ENCODE measurements at places on chromosomes 6 and 20. TPM values are rescaled to one million over a fixed set of nuclear protein-coding genes. Genes with fewer than 3 reads are reported as not detected.

DNA sequence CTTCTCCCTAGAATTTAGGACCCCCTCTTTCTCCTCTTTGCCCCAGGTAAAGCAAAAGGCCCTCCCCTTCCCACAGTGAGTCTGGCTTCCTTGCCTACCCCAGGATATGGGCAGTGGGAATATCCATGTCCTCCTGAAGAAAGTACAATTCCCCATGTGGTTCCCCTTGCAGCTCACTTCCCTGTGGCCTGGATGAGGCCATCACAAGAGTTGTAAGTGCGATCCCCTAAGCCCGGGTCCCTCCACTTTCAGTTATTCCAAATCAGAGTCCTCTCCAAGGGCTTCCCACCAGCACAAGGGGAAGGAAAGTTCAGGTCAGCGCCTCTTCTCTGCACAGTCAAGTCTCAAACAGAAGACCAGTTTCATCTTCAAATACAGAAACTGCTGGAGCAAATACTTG lies 10.2 kb upstream of the PTPN1 start:
- no peaks in the 10 kb centered on the region for H3K27me3 ChIP-seq
- H3K4me3 ChIP-seq = no peak overlapping the region
- H3K36me3 ChIP-seq = no peaks in the 10 kb centered on the region
- no peak for DNase-seq
- H3K27ac ChIP-seq = no peak overlapping the region

DNA sequence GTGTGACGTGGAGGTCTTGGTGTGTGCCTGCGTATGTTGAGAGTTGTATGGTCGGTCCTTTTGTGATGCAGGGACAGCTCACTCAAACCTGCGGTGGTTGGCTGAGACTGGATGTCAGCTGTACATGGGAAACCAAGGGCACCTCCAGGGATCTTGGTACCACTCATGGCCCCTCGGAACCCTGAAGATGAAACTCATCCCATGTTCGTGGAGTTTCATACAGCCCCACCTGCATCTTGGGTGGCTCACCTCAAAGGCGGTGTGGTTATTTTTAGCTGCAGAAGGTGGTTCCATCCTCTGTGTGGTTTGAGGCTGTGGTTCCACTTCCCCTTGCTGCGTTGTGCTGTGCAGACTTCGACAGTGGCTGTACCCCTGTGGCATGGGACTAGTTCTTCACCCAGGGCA lies 52.6 kb upstream of the SLC22A1 start:
- peaks cover 77% of the 10 kb centered on the region for H3K36me3 ChIP-seq
- H3K4me3 ChIP-seq = no peak overlapping the region
- no peak for DNase-seq
- no peaks in the 10 kb centered on the region for H3K27me3 ChIP-seq
- H3K27ac ChIP-seq = no peak overlapping the region
- no peaks in the 10 kb centered on the region for H3K4me1 ChIP-seq

The RAET1L gene
- total RNA-seq = 8.3 TPM

- H3K4me1 ChIP-seq = no peaks in the 10 kb centered on the region
- H3K36me3 ChIP-seq = no peaks in the 10 kb centered on the region
- H3K27ac ChIP-seq = no peak overlapping the region
- H3K4me3 ChIP-seq = no peak overlapping the region
- DNase-seq = no peak
- H3K27me3 ChIP-seq = no peaks in the 10 kb centered on the region
Observed at GRCh38 chr20:57736738-57737347, 27.0 kb upstream of the PMEPA1 start.

The B3GAT2 gene
- total RNA-seq = not detected

GRCh38 chr6:38933426-38933825 lies 115.2 kb upstream of the GLP1R start:
- H3K27me3 ChIP-seq = no peaks in the 10 kb centered on the region
- no peak overlapping the region for H3K4me3 ChIP-seq
- H3K4me1 ChIP-seq = no peaks in the 10 kb centered on the region
- H3K27ac ChIP-seq = no peak overlapping the region
- DNase-seq = no peak
- H3K36me3 ChIP-seq = no peaks in the 10 kb centered on the region
